ENCODE measurements at places on chromosomes 1 and 21. TPM values are rescaled to one million over a fixed set of nuclear protein-coding genes. Genes with fewer than 3 reads are reported as not detected.

Gene TDRD5
- total RNA-seq = not detected

GRCh38 chr1:2130871-2131289 lies 63.7 kb downstream of the FAAP20 start:
- H3K4me1 ChIP-seq = peaks cover 23% of the 10 kb centered on the region
- DNase-seq = no peak
- no peaks in the 10 kb centered on the region for H3K27me3 ChIP-seq
- H3K36me3 ChIP-seq = no peaks in the 10 kb centered on the region
- H3K4me3 ChIP-seq = no peak overlapping the region
- no peak overlapping the region for H3K27ac ChIP-seq

DNA sequence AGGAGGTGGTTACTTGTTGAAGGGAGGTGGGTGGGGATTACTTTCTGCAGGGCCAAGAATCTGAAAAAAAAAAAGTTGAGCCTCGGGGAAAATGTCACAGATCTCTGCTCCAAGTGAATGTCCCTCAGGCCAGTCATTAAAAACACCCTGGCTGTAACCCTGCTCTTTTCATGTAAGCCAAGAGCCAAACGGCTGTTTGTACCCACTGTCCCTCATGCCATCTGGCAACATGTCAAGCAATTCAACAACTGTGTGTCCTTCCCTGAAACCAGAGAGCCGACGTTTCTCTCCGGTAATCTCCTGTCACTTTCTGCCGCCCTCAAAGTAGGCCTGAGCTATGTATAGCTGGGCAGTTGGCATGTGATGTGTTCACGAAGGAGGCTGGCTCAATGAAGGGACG lies 14.7 kb downstream of the CASQ2 start:
- no peaks in the 10 kb centered on the region for H3K36me3 ChIP-seq
- DNase-seq = no peak
- no peak overlapping the region for H3K4me3 ChIP-seq
- H3K27me3 ChIP-seq = peaks cover 9% of the 10 kb centered on the region
- H3K4me1 ChIP-seq = no peaks in the 10 kb centered on the region

Gene LCA5L
- total RNA-seq = 0.26 TPM

Gene AMY1C
- not detected for total RNA-seq

Gene NFASC
- total RNA-seq = 0.20 TPM

Gene URB2
- 10.0 TPM for total RNA-seq

Gene SPRR1A
- total RNA-seq = not detected
